Fibroblast of lung (primary cell): ENCODE measurements at places on chromosomes 4 and X.

DNA sequence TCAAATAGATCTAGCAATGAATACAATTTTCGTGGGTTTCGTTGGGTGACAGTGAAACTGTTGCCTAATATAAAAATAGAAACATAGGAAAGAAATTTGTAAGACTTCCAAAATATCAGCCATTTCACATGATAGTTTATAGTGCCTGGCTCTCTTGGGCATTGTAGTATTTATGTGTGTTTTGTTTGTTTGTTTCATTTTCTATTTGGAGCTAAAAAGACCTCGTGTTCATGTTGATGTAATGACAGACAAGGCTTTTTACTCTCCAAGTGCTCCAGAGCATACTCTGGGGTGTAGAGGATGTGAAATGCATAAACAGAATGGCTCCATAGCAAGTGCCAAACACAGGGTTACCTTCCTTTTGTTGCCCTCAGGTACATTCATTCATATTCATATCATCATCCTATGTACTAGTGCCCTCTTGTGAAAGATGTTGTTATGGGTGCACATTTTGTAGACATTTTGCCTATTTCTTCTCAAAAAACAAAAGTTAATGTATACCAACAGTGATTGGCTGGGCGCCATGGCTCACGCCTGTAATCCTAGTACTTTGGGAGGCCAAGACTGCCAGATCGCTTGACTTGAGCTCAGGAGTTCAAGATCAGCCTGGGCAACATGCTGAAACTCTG is 100.7 kb upstream of the AMOT start:
- no peak for DNase-seq

GRCh38 chrX:128582036-128582435 is 529.8 kb upstream of the ACTRT1 start:
- no peak for DNase-seq

DNA sequence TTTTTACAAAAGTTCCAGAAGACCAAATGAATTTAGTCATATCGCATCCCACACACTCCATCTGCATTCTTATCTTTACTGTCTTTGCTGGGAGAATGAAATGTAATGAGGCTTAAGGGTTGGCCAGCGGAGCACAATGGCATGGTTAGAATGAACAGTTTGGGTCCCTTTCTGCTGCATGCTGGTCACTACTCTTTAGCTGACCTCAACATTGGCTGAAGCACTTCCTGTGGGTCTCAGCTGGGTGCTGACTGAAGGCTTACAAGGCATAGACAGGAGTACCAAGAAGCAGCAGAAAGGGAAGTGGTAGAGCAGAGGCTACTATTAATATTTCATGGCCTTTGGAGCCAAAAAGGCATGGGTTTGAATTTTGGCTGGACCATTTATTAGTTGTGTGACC is 159.4 kb upstream of the GPC4 start:
- peak; percentile 79 for DNase-seq

GRCh38 chr4:130249002-130249401 is 1153.0 kb downstream of the C4orf33 start:
- DNase-seq: no peak

- no peak for DNase-seq
These were observed 10.0 kb downstream of the SULT1E1 start for GRCh38 chr4:69849969-69850368.

DNA sequence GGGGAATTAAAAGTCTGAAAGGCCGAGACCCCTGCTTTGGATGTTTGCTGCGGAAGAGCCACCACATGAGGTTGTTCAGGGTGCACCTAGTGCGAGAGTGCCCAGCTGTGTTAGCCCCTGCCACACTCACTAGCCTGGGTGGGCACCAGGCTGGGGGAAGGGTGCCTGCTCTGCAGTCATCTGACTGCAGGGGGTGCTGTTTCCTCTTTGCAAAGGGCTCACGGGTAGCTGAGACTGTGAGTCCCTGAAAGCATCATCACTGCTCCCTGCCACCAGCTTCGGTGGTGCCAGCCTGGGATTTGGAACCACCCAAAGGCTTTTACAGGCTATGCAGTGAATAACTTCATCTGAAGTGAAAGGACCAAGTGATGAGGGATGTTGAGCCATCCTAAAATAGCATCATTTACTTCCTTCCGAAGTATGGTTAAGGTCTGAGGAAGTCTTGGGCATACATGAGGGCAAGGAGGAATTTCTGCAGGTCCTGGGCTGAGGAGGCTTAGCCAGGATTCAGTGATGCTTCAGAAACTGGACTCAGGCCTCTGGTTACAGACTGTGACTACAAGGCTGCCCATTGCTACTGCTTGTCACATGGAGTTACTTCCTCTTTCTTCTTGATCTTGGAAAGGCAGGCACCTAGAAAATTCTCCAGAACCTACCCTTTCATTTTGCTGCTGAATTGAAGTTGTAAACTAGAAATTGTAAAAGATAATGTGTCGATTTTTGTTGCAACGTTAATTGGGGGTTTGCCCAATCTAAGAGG is 293.2 kb upstream of the PRPS2 start:
- DNase-seq: no peak

DNA sequence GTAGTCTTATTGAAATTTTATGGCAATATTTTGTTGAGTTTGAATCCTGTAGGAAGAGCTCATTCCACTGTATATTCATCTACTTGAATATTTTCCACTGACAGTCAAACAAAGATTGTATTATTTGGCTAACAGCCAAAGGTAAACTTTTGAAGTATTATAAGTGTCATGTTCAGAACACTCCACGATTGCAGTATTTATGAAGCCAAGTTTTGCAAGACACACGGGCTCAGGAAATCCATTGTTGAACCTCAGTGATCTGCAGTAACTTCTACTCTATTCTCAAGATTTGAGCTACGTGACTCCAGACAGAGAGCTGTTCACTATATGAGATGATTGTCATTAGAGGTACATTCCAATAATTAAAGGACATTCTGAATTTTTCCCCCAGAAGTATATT is 302.7 kb upstream of the ADGRL3 start:
- no peak for DNase-seq

GRCh38 chr4:118034053-118034785 is at the start of gene NDST3:
TSS of gene NDST3 (plus strand) at chr4:118034486. CDS start at chr4:118053911, 19,425 bp downstream.
- peak; percentile 77 for DNase-seq

- peak; percentile 35 for DNase-seq
These were observed 33.9 kb downstream of the PCDH7 start for GRCh38 chr4:30754021-30754420.

- peak; percentile 2 for DNase-seq
These were observed 92.9 kb upstream of the TLL1 start for GRCh38 chr4:165779950-165780670.

GRCh38 chr4:8852118-8852704 is 19.4 kb downstream of the HMX1 start:
- DNase-seq: no peak

DNA sequence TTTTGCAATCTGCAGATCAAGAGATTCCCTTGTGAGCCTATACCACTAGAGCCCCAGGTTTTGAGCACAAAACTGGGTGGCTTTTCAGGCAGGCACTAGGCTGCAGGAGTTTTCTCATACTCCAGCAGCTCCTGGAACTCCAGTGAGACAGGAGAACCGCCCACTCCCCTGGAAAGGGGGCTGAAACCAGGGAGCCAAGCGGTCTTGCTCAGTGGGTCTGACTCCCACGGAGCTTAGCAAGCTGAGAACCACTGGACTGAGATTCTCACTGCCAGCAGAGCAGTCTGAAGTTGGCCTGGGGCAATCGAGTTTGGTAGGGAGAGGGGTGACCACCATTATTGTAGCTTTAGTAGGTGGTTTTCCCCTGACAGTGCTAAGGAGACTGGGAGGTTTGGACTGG is 313.8 kb upstream of the TEX13C start:
- no peak for DNase-seq

DNA sequence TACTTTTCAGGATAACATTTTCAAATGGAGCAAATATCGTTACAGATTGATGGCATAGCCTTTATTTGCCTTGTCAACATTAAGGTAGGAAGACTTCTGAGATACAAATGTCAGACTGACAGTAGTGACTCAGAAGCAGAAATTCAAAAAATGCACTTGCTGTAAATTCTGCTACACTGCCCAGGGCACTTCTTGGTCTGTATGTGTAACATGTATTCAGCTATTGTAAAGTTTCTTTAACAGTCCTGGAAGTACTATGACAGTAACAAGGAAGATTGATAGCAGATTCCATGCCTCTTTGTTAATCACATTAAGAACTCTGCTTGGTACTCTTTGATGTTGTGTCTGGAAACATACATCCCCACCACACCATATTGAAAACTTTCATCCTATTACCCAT is 69.6 kb upstream of the PCDH18 start:
- peak; percentile 42 for DNase-seq

- DNase-seq: peak; percentile 82
These were observed 36.9 kb downstream of the SORBS2 start for GRCh38 chr4:185774845-185775680.
